Activated CD4-positive, alpha-beta T cell treated with anti-CD3 and anti-CD28 coated beads, Interleukin-2, amount 10 ng/mL, durations not matched to agents 7 days and 5 days (primary cell): ENCODE measurements at places on chromosomes 6 and 20. TPM values are rescaled to one million over a fixed set of nuclear protein-coding genes. Genes with fewer than 3 reads are reported as not detected.

Gene LY86
- 9.5 TPM for total RNA-seq

Gene PPP1R14C
- total RNA-seq = not detected

DNA sequence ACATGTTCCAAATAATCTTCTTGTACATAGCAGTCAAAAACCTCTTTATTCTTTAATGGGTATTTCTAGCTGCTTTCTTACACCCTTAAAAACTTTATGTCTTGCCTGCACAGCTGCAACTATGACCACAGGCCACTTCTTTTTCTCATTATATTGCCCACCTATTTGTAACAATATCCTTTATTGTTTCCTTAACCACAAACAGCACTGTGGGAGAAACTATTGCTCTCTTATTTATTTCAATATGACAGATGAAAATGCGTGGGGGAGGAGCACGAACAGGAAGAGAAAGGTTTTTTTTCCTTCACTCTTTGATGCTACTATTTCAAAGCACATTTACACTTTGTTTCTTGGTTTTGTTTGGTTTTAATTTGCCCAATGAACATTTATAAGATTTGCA, 253.5 kb downstream of the GJA1 start:
- no peak for DNase-seq

DNA sequence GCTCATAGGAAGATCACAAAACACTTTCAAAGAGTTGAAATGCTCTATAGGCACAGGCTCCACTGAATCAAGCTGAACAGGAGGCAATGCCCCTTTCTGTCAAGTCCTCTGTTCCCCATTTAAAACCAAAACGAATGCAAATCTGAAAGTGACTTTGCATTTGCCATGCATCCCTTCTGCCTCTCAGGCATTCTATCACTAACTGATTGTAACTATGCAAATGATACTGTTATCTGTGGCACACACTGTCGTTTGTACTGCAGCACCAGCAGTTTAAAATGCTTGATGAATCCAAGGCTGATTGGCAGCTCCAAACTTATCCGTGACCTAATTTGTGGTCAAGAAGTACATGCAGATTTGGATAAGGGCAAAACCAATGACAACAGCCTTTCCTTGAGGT, 1067.5 kb upstream of the MAP3K7 start:
- no peak for DNase-seq

GRCh38 chr20:50824137-50824536, 29.3 kb downstream of the BCAS4 start:
- DNase-seq = no peak

- no peak for DNase-seq
Observed at GRCh38 chr6:106118835-106119431, 32.8 kb downstream of the PRDM1 start.
